ENCODE measurements at places on chromosomes 2 and 18.

- no peak for DNase-seq
Measured at GRCh38 chr2:240306185-240306584, 129.3 kb upstream of the GPC1 start.

DNA sequence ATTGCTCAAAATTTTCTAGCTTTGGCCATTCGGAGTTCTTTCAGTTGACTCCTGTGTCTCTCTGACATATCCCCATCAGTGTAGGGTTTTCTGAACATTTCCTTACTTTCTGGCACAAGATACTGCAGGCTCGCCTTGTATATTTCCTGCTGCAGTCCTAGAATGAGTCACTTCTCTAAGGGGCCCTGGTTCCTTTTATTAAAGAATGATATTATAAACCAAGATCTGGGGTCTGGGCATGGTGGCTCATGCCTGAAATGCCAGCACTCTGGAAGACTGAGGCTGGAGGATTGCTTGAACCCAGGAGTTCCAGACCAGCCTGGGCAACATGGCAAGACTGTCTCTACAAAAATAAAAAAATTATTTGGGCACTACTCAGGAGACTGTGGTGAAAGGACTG, 3.0 kb upstream of the RPL37A start:
- DNase-seq = no peak

GRCh38 chr2:107027810-107028209, 141.8 kb upstream of the ST6GAL2 start:
- DNase-seq = no peak

GRCh38 chr2:221969087-221969829, 329.5 kb downstream of the PAX3 start:
- DNase-seq = peak; percentile 49

GRCh38 chr2:43033016-43033270, 193.5 kb downstream of the ZFP36L2 start:
- DNase-seq = no peak

GRCh38 chr2:98537390-98538126, 70.8 kb downstream of the COA5 start:
- no peak for DNase-seq

- no peak for DNase-seq
Measured at GRCh38 chr2:219142329-219142728, 18.3 kb downstream of the NHEJ1 start.

- DNase-seq = no peak
Measured at GRCh38 chr2:48529676-48530032, 300 bp upstream of the STON1 start.

- no peak for DNase-seq
Measured at GRCh38 chr18:8423051-8423557, 186.1 kb upstream of the RAB12 start.

DNA sequence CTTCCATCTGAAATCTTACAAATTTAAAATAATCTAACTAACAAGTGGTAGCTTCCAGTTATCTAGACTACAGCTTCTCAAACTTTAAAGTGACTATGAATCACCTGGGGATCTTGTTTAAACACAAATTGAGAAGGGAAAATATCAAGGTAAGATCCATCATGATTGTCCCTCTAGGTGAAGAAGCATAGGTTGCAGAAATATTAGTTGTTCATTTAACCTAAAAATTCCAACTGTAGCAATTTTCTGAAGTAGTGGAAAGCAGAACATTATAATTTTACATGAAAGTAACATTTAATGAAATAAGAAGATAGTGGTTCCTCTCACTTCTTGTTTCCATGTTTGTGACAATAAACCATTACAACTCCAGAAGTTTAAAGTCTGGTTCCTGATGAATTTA, 17.3 kb downstream of the GALNT3 start:
- no peak for DNase-seq

DNA sequence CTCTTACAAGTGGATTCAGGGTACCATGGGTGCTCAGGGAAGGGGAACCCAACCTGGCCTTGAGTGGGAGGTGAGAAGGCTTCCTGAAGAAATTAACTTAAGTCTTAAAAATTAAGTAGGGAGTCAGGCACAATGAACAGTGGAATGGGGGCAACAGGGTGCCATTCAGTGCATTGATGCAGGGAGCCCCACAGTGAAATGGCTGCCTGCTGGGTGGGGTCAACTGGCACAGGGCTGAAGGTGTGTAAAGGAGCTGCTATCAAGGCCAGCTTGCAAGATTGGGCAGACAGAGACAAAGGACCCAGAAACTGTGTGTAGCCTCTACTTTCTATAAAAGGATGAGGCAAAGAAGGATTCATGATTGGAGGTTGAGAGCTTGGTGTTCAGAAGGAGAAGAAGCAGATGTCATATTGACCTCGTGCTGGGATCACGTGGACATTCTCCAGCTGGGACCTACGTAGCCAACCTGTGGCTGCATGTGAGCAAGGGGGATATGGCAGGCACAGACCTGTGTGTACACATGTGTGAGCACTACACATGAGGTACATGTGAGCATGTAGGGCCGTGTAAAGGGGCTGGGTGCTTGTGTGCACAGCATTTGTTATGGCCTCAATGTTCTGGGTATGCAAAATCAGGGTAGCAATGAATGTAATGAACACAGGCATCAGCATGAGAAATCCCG, 209.5 kb upstream of the HAAO start:
- no peak for DNase-seq

DNA sequence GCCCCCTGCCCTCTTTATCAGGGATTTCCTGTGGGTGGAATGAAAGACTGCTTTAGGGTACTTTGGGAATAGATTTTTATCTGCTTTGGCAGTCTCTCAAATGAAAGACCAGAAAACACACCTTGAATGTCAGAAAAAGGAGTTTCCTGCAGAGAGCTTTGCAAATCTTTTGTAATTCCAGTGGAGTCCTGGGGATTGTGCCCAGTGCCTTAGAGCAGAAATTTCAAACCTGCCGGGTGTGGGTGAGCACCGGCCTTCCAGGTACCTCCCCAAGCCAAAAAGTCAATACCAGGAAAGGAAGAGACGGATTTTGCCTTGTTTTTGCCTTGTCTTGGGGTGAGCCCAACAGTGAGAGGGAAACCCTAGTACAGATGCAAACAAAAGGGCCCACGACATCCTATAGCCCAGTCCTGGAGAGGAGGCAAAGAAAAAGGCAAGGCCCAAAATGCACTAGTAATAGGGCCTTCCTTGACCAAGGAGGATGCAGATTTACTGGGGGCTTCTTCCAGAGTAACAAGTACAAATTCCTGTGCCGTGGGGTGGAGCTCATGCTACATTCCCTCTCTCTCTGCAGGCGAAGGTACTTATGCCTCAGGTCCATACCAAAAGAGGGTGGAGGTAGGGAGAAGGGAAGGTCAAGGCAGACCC, 36.4 kb downstream of the FOXI3 start:
- no peak for DNase-seq

GRCh38 chr18:79938196-79938595, 13.3 kb downstream of the SLC66A2 start:
- DNase-seq = no peak

GRCh38 chr18:10085876-10086275, 172.1 kb downstream of the VAPA start:
- no peak for DNase-seq

DNA sequence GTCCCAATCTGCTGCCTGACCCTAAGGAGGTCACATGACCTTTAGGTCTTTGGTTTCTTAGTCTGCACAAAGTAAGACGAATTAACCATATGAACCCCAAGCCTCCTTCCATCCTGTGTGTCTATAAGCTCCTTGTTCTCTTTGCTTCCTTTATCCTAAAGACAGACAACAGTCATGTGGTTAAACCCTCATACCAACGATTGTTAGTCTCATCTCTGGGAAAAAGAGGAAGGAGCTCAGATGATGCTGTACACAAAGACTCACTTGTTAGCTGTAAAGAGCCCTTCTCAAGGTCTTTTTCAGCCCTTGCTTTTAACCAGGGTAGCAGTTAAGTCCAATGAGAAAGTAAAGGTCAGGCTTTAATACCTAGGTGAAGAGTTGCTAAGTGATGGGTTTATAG, 443.7 kb downstream of the TNS1 start:
- DNase-seq = no peak

- no peak for DNase-seq
Measured at GRCh38 chr2:46387886-46388515, 90.8 kb downstream of the EPAS1 start.

DNA sequence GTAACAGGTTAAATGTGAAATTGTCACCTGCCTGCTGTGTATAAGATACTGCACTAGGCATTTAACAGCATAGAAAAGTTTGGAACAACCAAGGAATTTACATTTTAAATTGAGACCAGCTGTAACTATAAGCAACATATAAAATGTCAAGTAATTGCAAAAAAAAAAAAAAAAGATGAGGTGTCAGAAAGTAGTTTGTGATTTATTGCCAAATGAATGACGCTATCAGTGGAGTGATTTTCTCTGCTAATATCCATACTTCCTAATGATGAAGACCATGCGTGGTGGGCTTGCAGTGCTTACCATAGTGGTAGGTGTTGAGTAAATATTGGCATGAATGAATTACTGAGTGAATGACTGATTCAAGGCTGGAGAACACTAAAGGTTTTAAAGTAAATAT, 73.3 kb downstream of the OSBPL6 start:
- DNase-seq = no peak

- no peak for DNase-seq
Measured at GRCh38 chr2:222315443-222316121, 16.8 kb upstream of the PAX3 start.

DNA sequence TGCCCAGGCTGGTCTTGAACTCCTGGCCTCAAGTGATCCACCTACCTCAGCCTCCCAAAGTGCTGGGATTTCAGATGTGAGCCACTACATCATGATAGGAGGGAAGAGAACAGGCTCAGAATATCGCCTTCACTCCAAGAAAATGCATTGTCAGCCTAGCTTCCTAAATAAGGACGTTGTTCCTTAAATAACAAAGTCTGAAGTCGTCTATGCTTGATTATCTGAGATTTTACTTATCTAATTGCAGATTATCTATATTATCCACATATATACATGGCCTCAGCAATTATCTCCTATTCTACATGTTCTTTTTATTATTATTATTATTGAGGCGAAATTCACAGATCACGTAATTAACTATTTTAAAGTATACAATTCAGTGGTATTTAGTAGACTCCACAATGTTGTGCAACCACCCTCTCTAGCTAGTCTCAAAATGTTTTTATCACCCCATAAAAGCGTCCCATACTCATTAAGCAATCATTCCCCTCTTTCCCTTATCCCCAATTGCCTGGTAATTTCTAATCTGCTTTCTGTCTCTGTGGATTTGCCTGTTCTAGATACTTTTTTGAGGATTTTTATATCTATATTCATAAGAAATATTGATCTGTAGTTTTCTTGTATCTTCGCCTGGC, 95.1 kb upstream of the RFX8 start:
- no peak for DNase-seq

GRCh38 chr2:241984658-241985057, 115.1 kb downstream of the RTP5 start:
- no peak for DNase-seq

GRCh38 chr2:43028188-43028587, 198.2 kb downstream of the ZFP36L2 start:
- no peak for DNase-seq

Measured in NCI-H345 (cell line).